Kidney tubule cell (primary cell): ENCODE measurements at places on chromosomes 11 and 22.

DNA sequence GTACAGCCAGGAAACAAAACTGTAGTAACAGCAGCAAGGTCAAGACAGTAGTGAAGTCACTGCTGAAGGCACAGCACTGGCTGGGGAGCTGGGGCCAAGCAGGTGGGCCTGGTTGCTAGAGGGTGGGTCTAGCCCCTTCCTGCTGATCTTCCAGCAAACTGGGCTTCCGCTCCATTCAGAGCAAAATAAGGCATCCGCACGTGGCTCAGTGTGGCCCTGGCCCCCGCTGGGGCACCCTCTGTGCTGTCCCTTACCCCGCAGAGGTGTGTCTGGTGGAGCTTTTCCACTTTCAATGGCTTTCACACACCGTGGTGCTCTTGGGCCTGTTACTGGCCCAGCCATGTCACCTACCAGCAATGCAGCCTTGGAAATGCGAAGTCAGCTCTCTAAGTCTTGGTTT lies 162.4 kb upstream of the B3GAT1 start:
- no peak for DNase-seq

- DNase-seq, result no peak
Measured at GRCh38 chr11:26335903-26336302, 4.0 kb downstream of the ANO3 start.

DNA sequence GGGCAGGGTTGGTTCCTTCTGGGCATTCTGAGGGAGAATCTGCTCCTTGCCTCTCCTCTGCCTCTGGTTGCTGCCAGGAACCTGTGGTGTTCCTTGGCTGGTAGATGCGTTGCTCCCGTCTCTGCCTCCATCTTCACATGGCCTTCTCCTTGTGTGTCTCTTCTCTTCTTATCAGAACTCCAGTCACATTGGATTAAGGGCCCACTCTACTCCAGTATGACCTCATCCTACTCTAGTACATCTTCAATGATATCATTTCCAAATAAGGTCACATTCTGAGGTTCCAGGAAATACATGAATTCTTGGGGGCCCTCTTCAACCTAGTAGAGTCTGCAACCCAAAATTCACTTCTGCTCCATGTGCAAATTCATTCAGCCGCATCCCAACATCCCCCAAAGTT lies 33.3 kb downstream of the HTR3B start:
- DNase-seq, result no peak

DNA sequence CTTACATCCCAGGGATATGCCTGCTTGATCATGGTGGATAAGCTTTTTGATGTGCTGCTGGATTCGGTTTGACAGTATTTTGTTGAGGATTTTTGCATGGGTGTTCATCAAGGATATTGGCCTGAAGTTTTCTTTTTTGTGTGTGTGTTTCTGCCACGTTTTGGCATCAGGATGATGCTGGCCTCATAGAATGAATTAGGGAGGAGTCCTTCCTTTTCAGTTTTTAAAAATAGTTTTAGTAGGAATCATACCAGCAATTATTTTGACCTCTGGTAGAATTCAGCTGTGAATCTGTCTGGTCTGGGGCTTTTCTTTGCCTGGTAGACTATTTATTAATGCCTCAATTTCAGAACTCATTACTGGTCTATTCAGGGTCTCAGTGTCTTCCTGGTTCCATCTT lies 362.4 kb downstream of the JRKL start:
- no peak for DNase-seq

GRCh38 chr11:116445108-116446047 lies 327.4 kb downstream of the BUD13 start:
- DNase-seq, result no peak

GRCh38 chr22:19505735-19506126 lies 18.5 kb downstream of the CLDN5 start:
- DNase-seq, result no peak

GRCh38 chr11:82557274-82557673 lies 176.4 kb downstream of the FAM181B start:
- DNase-seq, result no peak

GRCh38 chr11:44094260-44094868 lies 1.1 kb upstream of the EXT2 start:
- peak; percentile 78 for DNase-seq

GRCh38 chr11:117862019-117862725 lies 14.3 kb downstream of the FXYD6 start:
- no peak for DNase-seq

- DNase-seq, result no peak
Measured at GRCh38 chr11:64768300-64768694, 8.5 kb upstream of the PYGM start.

DNA sequence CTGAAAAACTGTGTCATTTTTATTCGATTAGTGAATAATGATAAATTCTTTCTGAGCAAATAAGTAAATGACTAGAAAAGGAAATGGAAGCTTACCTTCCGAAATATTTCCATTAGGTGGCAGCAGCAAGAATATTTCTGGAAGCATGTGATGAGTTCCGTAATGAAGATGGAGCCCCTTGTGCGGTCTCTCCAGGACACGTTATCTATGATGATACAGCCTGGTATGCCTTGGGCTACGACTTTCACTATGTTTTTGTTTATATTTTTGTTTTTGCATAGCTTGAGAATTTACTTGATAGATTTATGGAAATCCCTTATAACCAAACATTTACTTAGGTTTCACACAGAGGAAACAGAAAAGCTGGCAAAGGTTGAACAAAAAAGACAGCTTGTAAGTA lies 25.7 kb downstream of the CASP5 start:
- DNase-seq, result peak; percentile 14

DNA sequence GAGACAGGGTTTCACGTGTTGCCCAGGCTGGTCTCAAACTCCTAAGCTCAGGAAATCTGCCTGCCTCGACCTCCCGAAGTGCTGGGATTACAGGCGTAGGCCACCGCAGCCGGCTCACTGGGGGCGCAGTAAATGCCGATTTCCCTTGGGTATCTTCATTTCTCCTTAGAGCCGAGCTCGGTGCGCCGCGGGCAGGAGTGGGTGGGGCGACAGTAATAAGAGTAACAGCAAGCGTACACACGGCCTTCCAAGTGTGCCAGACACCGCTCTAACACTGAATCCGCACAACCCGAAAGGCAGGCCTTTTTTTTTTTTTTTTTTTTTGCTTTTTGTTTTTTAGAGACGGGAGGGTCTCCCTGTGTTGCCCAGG lies 500 bp upstream of the ADSL start:
- peak; percentile 58 for DNase-seq

- no peak for DNase-seq
Measured at GRCh38 chr22:36736701-36737320, 33.3 kb upstream of the CACNG2 start.

GRCh38 chr22:46538814-46539160 lies 1.4 kb upstream of the CELSR1 start:
- peak; percentile 77 for DNase-seq

DNA sequence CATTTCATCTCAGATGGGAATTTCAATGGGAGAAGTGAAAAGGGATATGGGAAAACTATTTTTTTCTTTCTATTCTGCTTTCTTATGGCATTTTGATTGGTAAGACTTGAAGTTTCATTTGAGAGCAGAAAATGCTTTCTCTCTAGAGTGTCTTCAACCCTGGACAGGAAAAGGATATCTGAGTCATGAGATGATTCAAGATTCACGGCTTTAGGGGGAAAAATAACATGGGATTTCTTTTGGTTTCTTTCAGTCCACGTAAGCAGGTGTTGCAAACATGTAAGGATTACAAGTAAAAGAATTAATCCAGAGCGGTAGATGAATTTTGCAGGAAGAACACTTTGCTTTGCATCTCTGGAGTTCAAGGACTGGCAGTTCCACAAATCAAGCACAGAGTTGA lies 1001.0 kb upstream of the TENM4 start:
- peak; percentile 10 for DNase-seq
